ENCODE measurements at places on chromosomes 2 and 18. TPM values are rescaled to one million over a fixed set of nuclear protein-coding genes. Genes with fewer than 3 reads are reported as not detected.

The CHRNG gene
- not detected for total RNA-seq

The SERPINB11 gene
- not detected for total RNA-seq

DNA sequence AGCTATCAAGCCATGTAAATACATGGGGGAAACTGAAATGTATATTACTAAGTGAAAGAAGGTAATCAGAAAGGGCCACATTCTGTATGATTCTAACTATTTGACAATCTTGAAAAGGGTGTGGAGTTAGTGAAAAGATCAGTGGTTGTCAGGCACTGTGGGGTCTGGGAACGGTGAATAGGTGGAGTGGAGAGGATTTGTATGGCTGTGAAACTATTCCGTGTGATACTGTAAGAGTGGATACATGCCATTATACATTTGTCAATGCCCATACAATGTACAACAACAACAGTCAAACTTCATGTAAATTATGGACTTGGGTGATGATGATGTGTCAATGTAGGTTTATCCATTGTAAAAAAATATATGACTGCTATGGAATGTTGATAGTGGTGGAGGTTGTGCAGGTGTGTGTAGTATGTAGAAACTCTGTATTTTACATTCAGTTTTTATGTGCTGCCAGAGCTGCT, 1116.2 kb downstream of the SUCLG1 start:
- DNase-seq: peak; percentile 6

- DNase-seq: no peak
Measured at GRCh38 chr2:60438131-60438530, 115.3 kb downstream of the BCL11A start.

GRCh38 chr2:231606941-231607340, 14.3 kb downstream of the TEX44 start:
- no peak for DNase-seq

- no peak for DNase-seq
Measured at GRCh38 chr2:219399716-219400478, 12.2 kb upstream of the DNPEP start.

DNA sequence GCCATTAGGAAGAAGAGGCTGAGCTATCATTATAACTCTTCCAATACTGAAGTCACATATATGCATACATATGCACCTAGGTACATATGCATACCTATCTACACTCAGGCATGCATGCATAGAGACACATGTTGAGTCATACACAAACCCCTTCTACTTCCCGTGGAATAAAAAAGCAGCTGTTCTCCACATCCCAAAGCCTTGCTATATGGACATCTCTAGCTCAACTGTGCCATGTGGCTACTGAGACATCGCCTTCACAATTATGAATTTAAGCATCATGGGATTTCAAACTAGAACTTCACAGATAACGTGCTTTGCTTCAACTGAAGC, 120.5 kb downstream of the ANKRD44 start:
- no peak for DNase-seq

GRCh38 chr2:120238728-120239487, 13.7 kb upstream of the RALB start:
- DNase-seq: no peak

- no peak for DNase-seq
Measured at GRCh38 chr2:196206804-196207203, 35.4 kb upstream of the STK17B start.

Data from CD8-positive, alpha-beta T cell (primary cell).